ENCODE measurements at places on chromosomes 7 and 10.

DNA sequence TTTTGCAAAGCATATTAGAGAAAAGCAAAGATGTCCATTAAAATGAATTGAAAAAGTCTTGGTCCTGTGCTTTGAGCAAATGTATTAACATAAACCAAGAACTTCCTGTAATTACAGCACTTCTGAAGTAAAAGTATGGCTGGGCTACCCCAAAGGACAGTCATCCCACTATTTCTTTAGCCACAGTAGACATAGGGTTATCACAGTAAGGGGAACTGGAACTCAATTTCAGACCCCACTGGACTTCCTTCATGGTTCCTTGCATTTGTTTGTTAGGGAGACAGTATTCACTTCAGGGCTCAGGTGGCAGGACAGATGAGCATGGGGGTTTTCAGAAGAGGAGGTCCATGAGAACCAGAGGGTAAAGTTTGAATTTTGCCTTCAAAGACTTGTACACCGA lies 203.1 kb upstream of the PDE1C start:
- no peak for DNase-seq

DNA sequence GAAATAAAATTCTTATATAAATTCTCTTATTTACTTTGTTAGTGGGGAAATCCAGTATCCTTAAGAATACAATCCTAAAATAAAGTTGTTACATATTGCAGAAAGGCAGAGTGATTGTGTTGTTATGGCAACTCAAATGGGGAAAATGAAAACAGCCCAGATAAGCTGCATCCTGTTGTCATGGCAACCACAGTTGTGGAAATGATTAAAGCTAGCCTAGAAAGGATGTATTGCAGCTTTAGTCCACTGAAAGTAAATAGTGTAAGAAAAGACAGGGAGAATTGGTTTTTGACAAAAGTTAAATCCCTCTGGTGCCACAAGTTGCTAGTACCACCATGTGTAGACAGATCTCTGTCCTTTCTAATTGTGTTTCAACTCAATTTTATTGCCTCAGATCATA lies 43.2 kb downstream of the BTRC start:
- DNase-seq: no peak

- no peak for DNase-seq
Observed at GRCh38 chr7:41097501-41097900, 605.4 kb downstream of the INHBA start.

GRCh38 chr10:75932921-75933320 lies 501.5 kb downstream of the LRMDA start:
- DNase-seq: no peak

DNA sequence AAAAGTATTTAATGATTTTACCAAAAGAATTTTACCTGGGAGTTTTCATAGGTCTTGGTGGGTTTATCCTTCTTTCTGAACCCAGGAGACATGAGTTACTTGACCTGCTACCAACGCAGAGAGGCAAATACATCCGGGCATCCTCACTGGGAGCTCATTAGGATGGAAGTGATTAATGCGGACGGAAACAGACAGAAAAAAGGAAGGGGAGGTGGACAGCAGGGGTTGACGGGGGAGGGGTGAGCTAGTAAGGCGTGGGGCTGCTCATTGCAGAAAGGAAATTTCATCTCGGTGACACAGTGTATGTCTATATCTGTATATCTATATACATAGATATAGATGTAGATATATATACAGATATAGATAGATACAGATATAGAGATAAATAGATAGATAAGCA lies 408.2 kb upstream of the ADARB2 start:
- DNase-seq: no peak

DNA sequence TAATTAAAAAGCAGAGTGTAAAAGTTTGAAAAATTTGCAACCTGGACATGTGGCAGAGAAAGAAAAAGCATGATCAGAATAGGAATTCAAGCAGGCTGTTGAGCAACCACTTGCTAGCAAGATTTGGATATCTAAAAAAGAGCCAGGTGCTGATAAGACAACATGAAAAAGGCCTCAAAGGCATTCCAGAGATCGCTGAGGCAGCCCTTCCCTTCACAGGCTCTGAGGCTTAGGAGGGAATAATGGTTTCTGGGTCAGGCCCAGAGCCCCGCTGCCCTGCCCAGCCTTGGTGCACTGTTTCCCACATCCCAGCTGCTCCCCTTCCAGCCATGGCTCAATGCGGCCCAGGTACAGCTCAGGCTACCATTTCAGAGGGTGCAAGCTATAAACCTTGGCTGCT lies 64.1 kb upstream of the EEPD1 start:
- DNase-seq: no peak

DNA sequence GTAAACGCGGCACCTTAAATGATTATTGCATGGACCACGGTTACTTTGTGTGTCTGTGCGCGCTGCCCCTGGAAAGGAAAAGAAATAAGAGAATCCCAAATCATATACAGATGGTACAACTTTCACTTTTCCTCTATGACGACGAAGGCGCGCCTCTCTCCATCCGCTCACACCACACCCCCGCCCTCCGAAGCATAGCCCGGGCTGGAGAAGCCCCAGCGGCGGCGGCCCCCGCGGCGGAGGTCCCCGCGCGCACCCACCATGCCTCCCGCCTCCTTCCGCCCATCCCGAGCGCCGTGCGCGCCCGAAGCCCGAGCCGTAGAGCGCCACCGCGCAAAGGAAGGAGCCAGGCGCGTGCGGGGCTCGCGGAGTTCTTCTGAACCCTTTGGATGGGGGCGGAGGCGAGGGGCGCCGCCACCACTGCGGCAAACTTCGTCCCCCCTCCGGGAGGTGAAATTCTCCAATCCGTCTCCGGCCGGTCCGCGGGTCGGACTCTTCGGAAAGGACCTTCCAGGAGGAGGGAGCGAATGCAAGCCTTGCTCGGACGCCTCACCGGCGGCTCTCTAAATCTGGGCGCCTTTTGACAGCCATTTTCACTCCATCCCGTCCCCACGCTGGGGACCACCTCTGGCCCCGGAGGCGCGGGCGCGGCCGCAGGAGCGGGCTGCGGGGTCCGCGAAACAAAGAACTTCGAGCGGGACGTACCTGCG lies 588 bp downstream of the GLI3 start:
- DNase-seq: no peak

DNA sequence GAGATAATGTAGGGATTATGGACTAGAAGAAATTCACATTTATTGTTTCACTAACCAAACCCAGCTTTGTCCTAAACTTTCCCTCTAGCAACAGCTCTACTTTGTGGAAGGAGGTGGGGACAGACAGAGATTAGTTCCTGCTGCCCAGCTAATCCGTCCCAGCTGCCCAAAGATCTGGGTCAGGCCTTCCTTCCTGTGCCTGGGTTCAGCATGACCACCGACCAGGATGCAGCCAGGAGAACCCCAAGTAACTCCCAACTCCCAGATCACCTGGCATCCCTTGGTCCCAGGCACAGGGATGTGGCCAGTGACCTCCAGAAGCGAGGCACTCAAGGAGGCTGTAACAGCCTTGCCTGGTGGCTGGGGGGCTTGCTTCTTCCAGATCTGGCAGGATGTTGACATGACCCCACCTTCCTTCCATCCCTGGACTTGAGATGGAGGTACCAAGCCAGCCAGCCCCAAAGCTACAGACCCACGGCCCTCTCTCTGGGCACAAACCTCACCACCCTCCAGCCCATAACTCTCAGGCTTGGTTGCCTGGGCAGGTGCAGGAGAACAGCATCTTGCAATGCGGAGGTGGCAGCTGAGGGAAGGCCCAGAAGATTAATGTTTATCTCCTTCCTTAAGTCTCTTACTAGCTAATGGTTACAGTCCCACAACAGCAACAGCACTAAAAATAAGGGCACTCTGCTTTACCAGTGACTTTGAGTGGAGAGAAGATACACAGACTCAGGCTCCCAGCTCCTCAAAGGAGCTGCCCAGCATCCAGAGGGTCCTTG lies 11.1 kb downstream of the CAMK2G start:
- DNase-seq: no peak

DNA sequence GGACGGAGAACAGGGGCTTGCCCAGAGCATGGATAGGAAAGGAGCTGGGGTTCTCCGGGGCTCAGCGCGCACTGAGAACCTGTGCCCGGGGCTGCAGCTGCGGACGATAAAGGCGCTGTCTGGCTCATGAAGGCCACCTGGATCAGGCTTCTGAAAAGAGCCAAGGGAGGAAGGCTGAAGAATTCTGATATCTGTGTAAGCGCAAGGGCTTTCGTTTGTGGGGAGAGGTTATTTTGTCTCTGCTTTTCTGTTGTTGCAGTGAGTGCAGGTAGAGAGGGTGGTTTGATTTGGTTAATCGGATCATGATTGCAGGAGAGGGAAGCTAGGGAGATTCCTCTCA lies 250.5 kb downstream of the NSUN6 start:
- no peak for DNase-seq

GRCh38 chr7:119256446-119257131 lies 1016.4 kb upstream of the KCND2 start:
- no peak for DNase-seq

GRCh38 chr10:52128056-52128683 lies 185.9 kb upstream of the DKK1 start:
- DNase-seq: no peak

DNA sequence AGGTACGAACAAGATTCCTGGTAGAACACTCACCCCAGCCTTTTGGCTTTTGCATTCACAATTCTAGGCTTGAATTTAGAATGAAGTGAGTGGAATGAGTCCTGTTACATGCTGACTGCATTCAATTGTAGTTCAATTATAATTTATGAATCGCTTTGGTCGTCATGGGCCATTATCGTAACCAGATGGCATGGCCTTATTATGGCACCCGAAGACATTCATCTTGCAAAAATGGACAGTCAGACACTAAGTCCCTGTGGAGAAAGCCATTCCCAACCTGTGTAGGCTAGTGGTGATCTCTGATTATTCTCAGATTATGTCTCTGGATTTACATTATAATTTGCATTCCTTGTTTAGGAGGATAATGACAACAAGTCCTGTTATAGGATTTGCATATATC lies 292.4 kb upstream of the NPSR1 start:
- no peak for DNase-seq

DNA sequence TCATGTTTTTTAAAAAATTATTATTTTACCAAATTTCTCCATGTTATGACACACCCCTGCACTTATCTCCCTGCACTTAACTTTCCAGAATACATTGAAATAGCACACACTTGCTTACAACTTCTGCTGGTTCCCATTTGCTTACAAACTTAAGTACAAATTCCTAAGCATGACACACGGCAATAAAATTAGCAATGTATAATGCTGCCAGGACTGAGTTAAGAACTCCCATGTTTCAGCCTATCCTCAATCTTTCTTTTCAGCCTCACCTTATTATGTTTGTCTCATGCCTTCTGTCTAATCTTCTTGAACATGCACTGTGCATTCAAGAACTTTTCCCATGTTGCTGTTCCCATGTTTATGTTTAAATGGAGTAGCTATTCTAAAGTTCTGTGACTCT lies 40.8 kb downstream of the PRPS1L1 start:
- DNase-seq: no peak

DNA sequence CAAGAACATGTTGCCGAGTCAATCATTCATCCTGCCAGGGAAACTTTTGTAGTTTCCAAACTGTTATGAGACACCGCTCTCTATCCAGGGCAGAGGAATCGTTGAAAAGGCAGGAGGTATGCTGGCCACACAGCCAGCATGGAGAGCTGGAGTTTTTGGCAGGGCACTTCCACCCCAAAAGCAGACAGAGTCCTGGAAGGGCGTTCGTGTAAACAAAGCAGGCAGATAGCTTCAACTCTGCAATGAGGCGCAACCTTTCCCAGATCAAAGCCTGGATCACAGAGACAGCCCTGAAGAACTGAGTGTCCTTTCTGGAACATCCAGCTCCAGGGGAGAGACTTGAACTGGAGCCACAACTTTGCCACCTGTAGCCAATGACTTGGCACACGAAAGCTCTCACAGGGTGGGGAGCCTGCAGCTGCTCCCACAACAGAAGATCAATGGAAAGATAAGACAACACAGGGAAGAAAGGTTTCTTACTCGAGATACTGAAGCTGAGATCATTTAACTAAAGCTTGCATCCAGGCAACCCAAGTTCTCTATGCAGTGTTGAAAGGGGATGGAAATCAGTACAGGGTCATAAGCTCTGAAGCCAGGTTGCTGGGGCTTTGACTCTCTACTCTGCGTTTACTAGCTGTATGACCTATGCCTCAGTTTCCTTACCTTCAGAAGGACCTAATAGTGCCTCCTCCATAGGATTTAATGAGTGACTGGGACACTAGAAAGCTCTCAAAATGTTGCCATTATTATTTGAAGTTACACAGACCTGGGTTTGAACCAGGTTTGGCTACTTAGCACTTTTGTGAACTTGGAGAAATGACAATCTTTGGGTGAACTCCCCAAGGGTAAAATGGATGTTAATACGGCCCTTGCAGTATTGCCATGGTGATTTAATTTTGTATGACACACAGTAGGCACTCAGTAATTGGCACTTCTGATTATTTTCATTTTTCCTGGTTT lies 434.8 kb upstream of the NPVF start:
- no peak for DNase-seq

GRCh38 chr7:36736090-36736898 lies 12.0 kb upstream of the AOAH start:
- DNase-seq: no peak

GRCh38 chr7:106679153-106679931 lies 18.4 kb upstream of the CCDC71L start:
- DNase-seq: no peak

GRCh38 chr10:90378524-90379076 lies 479.2 kb downstream of the HTR7 start:
- no peak for DNase-seq

- DNase-seq: peak; percentile 62
Observed at GRCh38 chr7:37663693-37664092, 19.9 kb upstream of the GPR141 start.

DNA sequence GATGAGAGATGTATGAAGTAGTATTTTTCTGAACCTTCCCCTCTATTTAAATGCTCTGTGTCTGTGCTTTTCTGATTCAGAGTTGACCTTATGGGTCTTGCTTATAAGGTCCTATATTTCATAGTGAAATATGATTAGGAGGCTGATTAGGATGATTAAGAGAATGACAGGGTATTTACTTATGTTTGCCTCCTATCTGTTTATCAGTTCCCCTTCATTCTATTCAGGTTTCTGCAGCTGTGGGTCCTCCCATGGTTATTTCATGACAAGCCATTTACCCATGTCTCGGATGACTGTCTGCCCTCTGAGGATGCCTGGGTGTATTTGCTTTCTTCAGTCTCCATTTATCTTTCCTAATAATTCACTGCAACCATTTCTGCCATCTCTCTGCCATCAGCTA lies 16.9 kb downstream of the RPA3 start:
- no peak for DNase-seq
